ENCODE measurements at places on chromosomes 7 and 10. TPM values are rescaled to one million over a fixed set of nuclear protein-coding genes. Genes with fewer than 3 reads are reported as not detected.

DNA sequence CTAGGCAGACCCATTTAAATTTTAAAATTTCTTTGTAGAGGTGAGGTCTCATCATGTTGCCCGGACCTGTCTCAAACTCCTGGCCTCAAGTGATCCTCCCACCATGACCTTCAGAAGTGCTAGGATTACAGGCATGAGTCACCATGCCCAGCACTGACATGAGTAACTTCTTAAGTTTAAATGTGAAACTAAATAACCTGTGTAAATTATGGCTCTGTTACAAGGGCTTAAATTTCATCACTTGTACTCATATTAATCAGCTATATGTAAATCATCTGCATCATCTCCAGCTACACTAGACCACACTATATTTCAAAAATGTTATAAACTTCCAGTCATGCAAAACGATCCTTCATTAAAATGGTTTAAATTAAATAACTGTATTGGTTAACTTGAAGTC lies 56.1 kb downstream of the ATAD1 start:
- no peak for DNase-seq

DNA sequence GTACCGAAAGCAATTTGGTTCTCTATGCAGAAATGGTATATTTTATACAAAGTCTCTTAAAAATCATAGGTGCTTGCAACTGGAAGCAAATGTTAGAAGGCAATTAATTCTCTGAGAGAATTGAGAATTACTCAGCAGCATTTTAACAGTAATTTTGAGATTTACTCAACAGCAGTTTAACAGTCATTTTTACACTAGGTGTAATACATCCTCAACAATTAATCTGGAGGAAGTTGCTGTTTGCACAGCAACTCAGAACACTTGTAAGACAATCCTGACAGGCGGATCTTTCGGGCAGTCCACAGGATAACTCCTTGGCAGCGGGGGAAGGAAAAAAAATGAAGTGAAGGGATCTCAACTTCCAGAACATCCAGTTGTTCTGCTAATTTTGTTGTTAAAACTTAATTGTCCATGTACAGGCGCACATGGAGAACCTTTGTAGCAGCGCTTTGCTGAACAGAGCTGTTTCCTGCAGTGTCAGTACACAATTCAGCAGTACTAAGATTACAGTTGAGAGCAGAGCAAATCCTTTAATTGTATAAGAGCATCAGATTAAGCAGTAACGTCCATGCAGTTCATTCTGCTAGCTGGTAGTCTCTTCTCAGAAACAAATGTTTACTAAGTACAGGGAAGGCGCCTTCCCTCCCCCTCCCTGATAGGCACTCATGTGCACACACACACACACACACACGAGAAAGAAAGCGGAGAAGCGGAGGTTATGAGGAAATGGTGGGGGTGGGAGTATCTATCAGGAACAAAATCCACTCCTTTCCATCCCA lies 43.8 kb downstream of the ENO4 start:
- DNase-seq, result no peak

DNA sequence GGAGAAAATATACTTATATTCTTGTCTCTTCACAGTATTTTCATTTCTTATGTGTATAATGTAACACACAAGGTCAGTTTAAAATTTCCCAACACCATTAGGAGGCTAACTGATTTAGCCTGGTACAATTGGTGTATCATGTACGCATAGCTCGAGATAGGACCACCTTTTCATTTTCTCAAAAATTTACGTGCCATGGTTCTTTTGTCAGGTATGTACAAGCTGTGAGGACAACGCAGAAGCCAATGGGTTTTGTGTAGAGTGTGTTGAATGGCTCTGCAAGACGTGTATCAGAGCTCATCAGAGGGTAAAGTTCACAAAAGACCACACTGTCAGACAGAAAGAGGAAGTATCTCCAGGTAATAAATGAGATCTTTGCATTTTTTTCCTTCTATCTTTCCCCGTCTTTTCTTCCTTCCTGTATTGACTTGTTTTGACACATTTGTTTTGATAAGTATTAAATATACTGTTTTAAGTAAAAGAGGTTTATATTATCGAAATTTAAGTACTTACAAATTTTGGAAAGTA lies 55.0 kb downstream of the TRIM24 start:
- no peak for DNase-seq

DNA sequence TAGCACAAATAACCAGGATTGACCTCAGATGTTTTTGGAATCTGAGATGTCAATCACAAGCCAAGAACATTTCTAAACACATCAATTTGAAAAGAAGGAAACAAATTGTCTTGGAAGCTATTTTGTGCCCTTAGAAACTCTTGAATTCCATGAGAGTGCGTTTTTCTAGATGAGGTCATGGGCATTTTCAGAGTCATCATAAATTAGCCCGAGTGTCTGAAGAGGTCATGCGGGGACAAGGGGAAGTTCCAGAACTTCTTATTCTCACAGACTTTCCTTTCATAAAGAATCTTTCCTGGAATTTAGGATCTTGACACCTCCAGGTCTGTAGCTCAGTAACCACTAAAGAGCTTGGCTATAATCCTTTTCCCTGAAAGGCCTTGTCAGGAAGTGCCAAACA lies 28.2 kb downstream of the IL2RA start:
- DNase-seq, result no peak

GRCh38 chr7:85226361-85227085 lies 39.7 kb upstream of the SEMA3D start:
- DNase-seq, result no peak

GRCh38 chr10:69801094-69801433 lies 642 bp upstream of the COL13A1 start:
- no peak for DNase-seq

DNA sequence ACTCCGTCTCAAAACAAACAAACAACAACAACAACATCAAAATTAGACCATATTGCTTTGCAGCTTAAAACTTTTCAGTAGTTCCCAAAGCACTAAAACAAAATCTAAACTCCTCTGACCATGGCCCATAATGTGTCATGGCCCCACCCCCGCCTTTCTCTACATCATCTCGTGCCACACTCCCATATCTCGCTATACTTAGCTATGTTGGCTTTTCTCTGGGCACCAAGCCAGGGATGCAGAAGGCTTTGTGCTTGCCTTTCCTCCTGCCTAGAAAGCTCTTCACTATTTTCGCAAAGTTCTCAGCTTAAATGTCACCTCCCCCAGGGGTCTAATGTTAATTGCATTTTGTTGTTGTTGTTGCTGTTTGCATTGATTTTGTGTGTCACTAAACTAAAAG lies 15.1 kb upstream of the SLC16A12 start:
- no peak for DNase-seq

- no peak for DNase-seq
Measured at GRCh38 chr10:31836569-31837406, 91.8 kb downstream of the ARHGAP12 start.

- DNase-seq, result no peak
Measured at GRCh38 chr10:72367301-72367960, 12.7 kb upstream of the DNAJB12 start.

- DNase-seq, result peak; percentile 39
Measured at GRCh38 chr10:46048152-46048551, 2.1 kb upstream of the MSMB start.

- no peak for DNase-seq
Measured at GRCh38 chr7:31027161-31027965, 24.7 kb upstream of the ADCYAP1R1 start.

DNA sequence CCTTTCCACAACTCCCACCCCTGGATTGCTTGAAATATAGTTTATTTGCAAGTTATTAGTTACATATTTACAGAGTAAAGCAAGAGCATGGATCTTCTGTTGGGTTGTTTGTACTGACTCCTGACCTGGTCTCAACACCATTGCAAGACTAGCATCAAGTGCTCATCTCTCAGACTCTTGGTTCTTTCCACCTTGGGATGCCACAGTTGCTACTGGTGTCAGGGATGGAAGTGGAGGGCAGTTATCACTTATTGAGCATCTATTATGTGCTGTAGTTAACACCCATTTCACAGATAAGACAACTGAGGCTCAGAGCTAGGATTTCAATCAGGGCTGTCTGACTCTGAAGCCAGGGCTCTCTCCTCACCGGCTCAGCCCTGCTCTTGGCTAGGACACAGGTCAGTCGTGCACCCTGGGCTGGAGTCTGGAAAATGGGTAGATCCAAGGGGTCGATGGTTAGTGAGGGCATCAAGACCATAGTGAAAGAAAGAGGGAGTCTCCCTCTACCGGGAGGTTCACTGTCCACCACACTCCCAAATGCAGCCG lies 614 bp upstream of the ADAMTS14 start:
- no peak for DNase-seq

GRCh38 chr7:17166824-17167379 lies 131.6 kb upstream of the AHR start:
- DNase-seq, result no peak

DNA sequence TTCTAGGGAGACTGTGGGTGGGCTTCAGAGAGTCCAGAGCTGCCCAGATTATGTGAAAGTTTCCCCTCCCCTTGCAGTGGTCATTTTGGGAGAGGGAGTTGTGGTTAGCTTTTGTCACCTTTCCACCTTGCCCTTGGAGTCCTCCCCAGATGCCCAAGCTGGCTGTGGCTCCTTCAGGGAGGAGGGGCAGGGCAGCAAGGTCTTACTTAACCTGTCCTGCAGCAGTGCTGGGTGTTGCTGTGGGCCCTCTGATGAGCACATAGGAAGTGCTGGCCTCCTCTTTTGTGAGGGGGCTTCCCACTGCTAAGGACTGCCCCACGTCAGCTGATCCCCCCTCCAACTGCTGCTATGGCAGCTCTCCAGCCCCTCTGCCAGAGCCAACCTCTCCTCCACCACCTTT lies 17.6 kb upstream of the AQP1 start:
- DNase-seq, result no peak

DNA sequence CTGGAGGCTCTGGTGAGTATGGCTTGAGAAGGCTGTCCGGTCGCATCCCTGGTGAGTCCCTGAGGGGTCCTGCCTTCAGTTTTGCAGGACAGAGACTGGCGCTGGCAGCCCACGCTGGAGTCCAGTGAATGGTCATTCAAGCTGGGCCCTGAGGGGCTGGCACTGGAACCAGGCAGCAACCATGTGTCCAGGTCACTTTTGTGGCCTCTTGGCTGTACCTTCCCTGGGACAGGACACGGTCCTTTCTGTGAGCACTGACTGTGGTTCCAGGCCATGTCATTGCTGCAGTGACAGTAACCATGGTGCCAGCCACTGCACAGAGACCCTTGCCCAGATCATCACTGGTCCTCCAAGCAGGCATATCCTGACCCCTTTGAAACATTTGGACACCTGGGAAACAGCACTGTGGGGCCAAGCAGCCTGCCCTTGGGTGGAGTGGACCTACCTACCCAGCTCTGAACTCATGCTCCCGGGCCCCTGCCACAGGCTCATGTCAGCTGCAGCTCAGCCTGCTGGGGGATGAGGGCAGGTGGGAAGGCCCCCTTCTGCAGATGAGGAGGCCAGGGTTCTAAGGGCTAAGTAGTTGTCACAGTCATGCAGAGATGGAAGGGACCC lies 72.1 kb downstream of the ADCY1 start:
- DNase-seq, result peak; percentile 30

DNA sequence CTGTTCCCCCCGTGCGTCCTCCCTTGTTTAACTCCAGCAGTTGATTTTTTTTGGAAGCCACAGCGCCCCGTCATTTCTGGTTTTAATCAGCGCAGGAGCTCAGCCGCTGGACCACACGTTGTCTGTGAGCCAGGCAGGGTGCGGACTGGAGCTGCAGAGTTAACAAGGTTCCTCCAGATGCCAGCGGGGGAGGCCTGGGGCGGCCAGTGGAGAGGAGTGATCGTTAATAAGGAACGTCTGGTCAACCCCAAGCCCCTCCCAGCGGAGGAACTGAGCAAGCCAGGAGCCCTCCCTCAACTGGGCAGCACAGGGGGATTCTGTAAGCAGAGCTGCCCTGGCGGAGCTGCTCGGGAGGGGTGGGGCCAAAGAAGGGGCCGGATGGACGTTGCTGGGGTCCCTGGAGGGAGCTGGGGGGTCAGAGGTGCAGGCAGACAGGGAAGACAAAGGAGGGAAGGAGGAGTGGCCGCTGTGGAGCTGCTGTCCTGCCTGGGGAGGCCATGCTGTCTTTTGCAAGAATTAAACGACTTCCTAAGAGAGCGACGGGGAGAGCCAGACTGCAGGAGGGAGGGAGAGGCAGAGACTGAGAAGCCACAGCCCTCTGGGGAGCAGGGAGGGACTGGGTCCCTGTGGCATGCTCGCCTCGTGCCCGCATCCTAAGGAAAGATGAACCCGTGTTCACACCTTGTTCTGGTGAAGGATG lies 537.1 kb upstream of the FOXK1 start:
- no peak for DNase-seq

DNA sequence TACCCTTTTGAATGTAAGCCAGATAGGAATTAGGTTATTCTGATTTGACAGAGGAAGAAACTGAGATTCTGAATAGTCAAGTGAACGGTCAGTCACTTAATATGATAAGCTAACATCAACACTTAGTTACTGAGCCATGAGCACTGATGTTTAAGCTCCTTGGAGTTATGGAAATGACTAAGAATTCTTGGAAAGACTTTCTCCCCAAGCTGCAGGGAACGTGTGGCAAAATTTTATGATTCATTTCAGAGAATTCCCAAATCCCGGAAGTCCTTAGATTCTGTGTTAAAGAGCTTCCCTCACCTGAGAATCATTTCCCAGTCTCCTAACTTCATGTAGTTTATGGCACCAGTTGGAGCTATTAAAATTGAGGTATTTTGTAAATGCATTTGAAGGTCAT lies 330.9 kb downstream of the XPNPEP1 start:
- no peak for DNase-seq

DNA sequence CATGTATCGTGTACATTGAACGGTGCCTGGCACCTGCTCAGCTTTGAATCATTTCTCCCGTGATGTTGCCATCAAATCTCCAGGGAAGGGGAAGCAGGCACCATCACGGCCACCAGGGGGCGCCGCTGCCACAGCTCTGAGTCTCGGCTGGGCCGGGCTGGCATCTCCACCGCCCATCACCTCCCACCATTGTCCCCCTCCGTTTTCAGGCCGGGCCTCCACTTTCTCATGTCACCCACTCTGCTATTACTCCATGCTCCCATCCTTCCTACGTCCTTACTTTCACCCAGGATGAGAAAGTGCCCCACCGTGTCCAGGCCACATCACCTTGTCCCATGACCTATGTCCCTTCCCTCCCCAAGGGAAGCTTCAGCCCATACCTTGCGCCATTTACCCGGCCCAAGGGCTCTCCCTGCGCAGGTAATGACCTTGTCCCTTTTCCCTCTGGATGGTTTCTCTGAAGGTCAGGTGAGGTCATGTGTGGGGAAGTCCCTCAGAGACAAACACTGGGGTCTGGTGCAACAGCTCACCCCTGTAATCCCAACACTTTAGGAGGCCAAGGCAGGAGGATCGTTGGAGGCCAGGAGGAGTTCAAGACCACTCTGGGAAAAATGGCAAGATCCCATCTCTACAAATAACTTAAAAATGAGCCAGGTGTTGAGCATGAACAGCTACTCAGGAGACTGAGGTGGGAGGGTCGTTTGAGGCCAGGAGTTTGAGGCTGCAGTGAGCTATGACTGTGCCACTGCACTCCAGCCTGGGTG lies 31.8 kb upstream of the OCM2 start:
- DNase-seq, result peak; percentile 81

- no peak for DNase-seq
Measured at GRCh38 chr7:28044825-28045224, 135.8 kb downstream of the JAZF1 start.

- DNase-seq, result no peak
Measured at GRCh38 chr7:25853314-25853713, 298.7 kb upstream of the NFE2L3 start.

GRCh38 chr10:69912589-69912988 lies 110.9 kb downstream of the COL13A1 start:
- DNase-seq, result no peak

GRCh38 chr7:12067156-12067831 lies 143.8 kb upstream of the TMEM106B start:
- peak; percentile 47 for DNase-seq

Gene HOXA2
- not detected for total RNA-seq

Gene PLEKHS1
- total RNA-seq, result not detected

Gene PRF1
- total RNA-seq, result 5.6 TPM

Gene EGFR
- total RNA-seq, result 127 TPM

Gene TMEM178B
- 0.06 TPM for total RNA-seq

Gene WDR86
- total RNA-seq, result 0.63 TPM

Measured in right lobe of liver (tissue), 6 donors.